ENCODE measurements at places on chromosomes 6 and 20.

GRCh38 chr20:41030531-41031242 lies 2.1 kb downstream of the TOP1 start:
- DNase-seq, result no peak

GRCh38 chr20:25272223-25273000 lies 24.5 kb downstream of the PYGB start:
- peak; percentile 26 for DNase-seq

DNA sequence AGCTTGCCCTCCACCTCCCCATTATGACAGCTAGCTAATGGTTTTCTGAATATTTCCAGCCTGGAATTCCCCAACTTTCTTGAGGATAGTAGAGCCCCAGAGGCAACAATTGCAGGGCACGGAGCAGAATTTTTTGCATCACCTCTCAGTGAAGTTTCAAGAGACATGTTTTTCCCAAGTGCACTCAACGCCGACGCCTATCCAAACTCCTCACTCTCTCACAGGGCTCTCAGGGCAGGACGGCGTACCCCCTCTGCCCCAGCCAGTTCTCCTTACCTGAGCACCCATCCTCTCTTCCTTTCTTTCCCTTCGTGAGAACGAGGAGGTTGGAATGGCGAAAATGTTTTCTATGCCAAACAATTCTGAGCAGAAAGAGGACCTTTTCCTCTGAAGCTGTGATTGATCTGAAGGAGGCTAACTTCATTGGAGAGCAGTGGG lies 83.1 kb upstream of the FOXQ1 start:
- no peak for DNase-seq

DNA sequence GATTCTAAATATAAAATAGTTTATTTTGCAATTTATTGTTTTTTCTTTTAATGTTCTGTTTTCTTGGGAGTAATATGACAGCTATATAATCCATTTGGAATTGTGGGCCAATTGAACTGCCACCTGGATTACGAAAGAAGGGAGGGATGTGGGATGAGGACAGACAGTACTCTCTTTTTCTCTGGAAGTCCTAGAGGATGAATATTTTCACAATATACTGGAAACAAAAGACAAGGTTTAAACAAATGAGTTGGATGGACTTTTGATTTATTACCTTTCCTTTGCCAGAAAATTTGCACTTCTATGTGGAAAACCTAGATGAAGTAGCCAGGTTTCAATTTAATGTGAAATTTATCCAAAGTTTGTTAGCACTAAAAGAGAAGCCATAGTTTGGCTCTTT lies 325.5 kb upstream of the IMPG1 start:
- no peak for DNase-seq

- DNase-seq, result no peak
Measured at GRCh38 chr6:144353871-144354314, 68.8 kb downstream of the UTRN start.

GRCh38 chr20:3751675-3752385 lies 15.7 kb downstream of the ADISSP start:
- peak; percentile 51 for DNase-seq
